Naive thymus-derived CD8-positive, alpha-beta T cell (primary cell): ENCODE measurements at places on chromosomes 6 and 20. TPM values are rescaled to one million over a fixed set of nuclear protein-coding genes. Genes with fewer than 3 reads are reported as not detected.

The FOXQ1 gene
- not detected for total RNA-seq

The MUC21 gene
- total RNA-seq: not detected

The PPP1R14C gene
- not detected for total RNA-seq

DNA sequence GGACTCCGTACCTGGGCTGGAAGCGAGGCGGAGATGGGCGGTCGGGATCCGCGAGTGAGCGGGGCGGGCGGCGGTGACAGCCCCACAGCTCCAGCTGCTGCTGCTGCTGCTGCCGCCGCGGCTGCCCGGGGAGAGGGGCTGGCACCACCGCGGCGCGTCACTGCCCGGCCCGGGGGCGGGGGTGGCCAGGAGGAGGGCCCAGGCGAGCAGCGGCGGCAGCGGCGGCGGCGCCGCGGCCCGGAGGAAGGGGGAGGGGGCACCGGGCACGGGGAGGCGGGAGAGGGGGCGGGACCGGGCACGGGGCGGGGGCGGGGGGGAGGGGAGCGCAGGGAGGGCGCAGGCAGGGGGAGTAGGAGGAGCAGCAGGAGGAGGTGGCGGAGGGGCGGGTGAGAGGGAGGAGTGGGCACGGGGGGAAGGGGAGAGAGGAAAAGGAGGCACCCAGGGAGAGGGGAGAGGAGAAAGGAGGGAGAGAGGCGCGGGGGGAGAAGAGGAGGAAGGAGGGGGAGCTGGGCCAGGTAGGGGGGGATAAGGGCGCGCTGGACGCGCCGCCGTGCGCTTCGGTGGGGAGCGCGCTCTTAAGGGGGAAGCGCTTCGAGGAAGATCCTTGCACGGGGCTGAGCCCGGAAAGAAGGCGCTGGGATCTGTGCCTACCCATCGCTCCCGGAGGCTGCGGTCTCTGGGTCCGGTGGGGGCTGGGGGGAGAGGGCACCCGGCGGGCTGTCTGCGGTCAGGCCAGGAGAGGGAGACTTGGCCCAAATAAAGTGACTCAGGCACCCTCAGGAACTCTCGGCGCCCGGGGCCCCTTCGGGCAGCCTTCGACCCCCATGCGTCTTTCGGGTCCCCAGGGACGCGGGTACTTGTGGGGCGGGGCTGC, 101.5 kb downstream of the NOL4L start:
- peaks cover 9% of the 10 kb centered on the region for H3K36me3 ChIP-seq
- DNase-seq: peak; percentile 43
- peak overlapping the region; percentile 61 for H3K27ac ChIP-seq
- H3K27me3 ChIP-seq: no peaks in the 10 kb centered on the region
- H3K4me1 ChIP-seq: peaks cover 68% of the 10 kb centered on the region

- no peaks in the 10 kb centered on the region for H3K27me3 ChIP-seq
- peaks cover 48% of the 10 kb centered on the region for H3K4me1 ChIP-seq
- no peak for DNase-seq
- H3K27ac ChIP-seq: no peak overlapping the region
- no peak overlapping the region for H3K4me3 ChIP-seq
- peaks cover 92% of the 10 kb centered on the region for H3K36me3 ChIP-seq
Measured at GRCh38 chr6:36526066-36526465, 21.2 kb downstream of the STK38 start.

- H3K4me3 ChIP-seq: peak within 1 kb of the TSS; percentile 79
- DNase-seq: peak; percentile 69
- peaks cover 7% of the 10 kb centered on the region for H3K4me1 ChIP-seq
- H3K27me3 ChIP-seq: peaks cover 70% of the 10 kb centered on the region
- peak within 1 kb of the TSS; percentile 68 for H3K27ac ChIP-seq
Measured at GRCh38 chr6:27312146-27312949, at the start of gene POM121L2. POM121L2 (minus strand) TSS chr6:27312273; CDS start chr6:27312170, 103 bp downstream.

DNA sequence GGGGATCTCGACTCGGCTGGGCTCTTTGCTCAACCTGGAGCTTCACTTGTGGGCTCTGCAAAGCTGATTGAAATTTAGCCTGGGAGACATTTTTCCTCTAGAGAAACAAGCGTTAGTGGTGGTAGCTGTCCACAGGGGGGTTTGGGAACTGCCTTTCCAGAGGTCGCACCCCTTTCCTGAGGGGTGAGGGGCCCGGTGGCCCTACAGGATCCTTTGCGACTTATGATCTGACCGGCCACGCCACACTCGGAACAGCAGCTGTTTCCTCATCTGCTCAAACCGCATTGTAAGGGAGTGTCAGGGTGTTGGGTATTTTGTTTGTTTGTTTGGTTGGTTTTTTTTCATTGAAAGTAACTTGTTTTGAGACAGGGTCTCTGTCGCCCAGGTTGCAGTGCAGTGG, 21.0 kb downstream of the PNLDC1 start:
- peak overlapping the region; percentile 79 for H3K27ac ChIP-seq
- H3K36me3 ChIP-seq: peaks cover 1% of the 10 kb centered on the region
- H3K4me3 ChIP-seq: no peak overlapping the region
- H3K4me1 ChIP-seq: peaks cover 39% of the 10 kb centered on the region
- no peak for DNase-seq

GRCh38 chr6:34912715-34913464, 23.8 kb downstream of the ANKS1A start:
- H3K4me3 ChIP-seq: peak overlapping the region; percentile 0
- H3K4me1 ChIP-seq: peaks cover 33% of the 10 kb centered on the region
- peak; percentile 73 for DNase-seq
- H3K27ac ChIP-seq: peak overlapping the region; percentile 44
- no peaks in the 10 kb centered on the region for H3K27me3 ChIP-seq

GRCh38 chr20:53647286-53647821, 53.7 kb upstream of the ZNF217 start:
- H3K4me1 ChIP-seq: peaks cover 27% of the 10 kb centered on the region
- no peak overlapping the region for H3K27ac ChIP-seq
- DNase-seq: no peak
- no peaks in the 10 kb centered on the region for H3K27me3 ChIP-seq

GRCh38 chr6:34813028-34813713, 21.3 kb downstream of the BLTP3A start:
- no peaks in the 10 kb centered on the region for H3K4me1 ChIP-seq
- no peaks in the 10 kb centered on the region for H3K27me3 ChIP-seq
- DNase-seq: no peak

GRCh38 chr6:7129360-7129759, 21.6 kb downstream of the RREB1 start:
- H3K4me1 ChIP-seq: peaks cover 88% of the 10 kb centered on the region
- no peak overlapping the region for H3K4me3 ChIP-seq
- DNase-seq: no peak
- H3K36me3 ChIP-seq: no peaks in the 10 kb centered on the region
- peak overlapping the region; percentile 91 for H3K27ac ChIP-seq

DNA sequence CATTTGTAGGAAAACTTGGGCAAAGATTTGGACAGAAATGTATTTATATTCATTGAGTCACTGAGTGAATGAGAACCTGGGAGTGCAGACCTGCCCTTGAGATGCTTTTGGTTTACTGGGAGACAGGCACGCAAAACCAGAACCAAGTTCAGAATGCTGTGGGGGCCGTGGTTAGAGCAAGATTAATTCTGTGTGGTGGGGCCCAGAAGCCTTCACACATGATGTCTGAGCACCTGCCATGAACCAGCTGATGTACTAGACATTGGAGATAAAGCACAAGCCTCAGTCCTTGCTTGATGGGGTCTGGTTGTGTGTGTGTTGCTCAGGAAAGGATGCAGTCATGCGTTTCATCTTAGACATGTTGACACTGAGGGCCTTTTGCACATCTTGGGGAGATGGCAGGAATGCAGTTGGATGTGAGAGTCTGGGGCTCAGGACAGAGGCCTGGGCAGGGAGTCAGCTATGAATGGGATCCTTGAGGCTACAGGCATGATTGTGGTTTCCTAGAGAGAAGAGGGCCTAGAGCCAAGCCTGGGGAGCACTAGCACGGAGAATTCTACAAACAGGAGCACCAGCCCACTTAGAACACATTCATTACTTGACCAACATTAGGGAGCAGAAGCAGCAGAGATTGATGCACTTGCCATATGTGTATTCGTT, 114.3 kb upstream of the TMEM181 start:
- no peak overlapping the region for H3K27ac ChIP-seq
- peaks cover 7% of the 10 kb centered on the region for H3K36me3 ChIP-seq
- no peaks in the 10 kb centered on the region for H3K4me1 ChIP-seq

- H3K27me3 ChIP-seq: no peaks in the 10 kb centered on the region
- no peak overlapping the region for H3K4me3 ChIP-seq
- H3K4me1 ChIP-seq: no peaks in the 10 kb centered on the region
- H3K27ac ChIP-seq: no peak overlapping the region
Measured at GRCh38 chr6:34994693-34995092, 105.6 kb downstream of the ANKS1A start.

DNA sequence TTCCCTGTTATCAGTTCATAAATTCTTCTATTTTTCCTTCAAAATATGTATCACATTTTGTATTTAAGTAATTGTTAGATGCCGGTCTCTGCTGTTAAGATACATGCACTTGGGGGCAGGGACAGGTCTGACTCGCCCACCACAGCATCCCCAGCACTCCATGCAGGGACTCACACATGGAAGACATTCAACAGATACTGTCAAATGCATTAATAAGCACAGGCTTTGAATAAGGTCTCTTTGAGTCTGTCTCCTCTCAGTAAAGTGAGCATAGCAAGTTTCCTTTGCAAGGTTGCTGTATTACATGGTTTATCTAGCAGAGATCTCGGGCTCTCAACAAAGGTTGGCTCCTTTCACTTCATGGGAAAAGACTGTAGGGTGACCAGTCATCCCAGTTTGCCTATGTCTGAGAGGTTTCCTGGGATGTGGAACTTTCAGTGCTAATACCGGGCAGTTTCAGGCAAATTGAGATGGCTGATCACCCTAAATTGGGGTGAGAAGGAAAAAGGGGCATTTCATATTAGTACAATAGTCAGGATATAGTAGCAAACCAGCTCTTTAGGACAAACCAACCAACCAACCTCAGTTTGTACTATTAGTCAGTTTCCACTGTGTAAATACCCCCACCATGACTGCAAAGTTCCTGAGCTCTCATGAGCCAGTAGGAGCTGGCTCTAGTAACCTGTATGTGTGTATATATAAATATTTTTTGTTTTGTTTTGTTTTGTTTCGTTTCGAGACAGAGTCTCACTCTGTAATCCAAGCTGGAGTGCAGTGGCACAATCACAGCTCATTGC, 15.0 kb downstream of the JPH2 start:
- no peaks in the 10 kb centered on the region for H3K4me1 ChIP-seq
- no peak for DNase-seq
- H3K27me3 ChIP-seq: peaks cover 53% of the 10 kb centered on the region
- peaks cover 7% of the 10 kb centered on the region for H3K36me3 ChIP-seq
- H3K4me3 ChIP-seq: no peak overlapping the region
- H3K27ac ChIP-seq: no peak overlapping the region

- H3K4me1 ChIP-seq: no peaks in the 10 kb centered on the region
- DNase-seq: no peak
Measured at GRCh38 chr6:13241364-13241763, 87.0 kb downstream of the TBC1D7 start.
